Hepatic stellate cell (primary cell): ENCODE measurements at places on chromosomes 7 and 10.

DNA sequence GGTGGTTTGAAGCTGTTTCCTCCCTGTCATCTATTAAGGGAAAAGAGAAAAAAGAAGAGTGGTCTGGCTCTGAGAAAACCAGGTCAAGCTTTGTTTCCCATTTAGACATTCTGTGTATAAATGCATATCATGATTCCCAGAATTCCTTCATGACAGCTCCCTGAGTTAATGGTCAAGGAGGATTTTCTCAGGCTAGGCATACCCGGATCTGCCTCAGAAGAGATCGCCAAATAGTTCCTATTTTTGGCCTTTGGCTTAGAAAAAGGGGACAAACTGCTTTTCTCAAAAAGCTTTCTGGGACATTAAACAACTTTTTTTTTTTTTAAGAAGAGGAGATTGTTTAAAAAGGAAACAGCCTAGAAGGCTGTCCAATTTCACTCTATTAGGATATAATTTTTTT lies 53.5 kb upstream of the PIP4K2A start:
- DNase-seq: no peak

DNA sequence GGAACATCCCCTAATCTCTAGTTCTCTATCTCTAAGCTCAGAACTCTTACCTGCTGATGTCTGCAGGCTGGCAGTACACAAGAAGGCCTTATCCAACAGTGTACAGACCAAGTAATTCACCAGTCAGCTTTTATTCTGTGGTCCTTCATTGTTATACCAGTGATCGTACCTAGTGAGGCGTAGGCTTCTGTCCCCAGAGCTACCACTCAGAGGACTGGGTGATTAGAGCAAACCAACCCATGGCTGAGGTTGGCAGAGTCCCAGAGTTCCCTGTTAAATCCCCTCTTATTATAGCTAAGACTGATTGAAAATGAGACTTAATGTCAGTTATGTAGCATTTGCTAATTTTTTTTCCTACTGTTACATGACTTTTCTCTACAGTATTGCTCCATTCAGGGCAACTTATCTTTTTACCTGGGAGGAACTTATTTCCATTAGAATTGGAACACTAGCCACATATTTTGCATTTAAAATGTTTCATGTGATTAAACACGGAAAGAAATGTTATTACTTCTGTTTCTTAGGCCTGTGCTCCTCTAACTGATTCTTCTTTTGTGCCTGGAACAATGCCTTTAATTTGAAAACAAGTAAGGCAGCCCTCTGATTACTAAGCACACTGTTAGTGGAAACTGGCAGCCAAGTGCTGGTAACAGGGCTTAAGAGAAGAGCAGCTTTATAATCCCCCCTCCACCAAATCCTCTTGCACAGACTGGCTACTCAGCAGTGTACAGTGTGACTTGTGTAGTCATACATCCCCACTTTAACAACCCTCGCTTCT lies 127.2 kb downstream of the LRRC4 start:
- no peak for DNase-seq

DNA sequence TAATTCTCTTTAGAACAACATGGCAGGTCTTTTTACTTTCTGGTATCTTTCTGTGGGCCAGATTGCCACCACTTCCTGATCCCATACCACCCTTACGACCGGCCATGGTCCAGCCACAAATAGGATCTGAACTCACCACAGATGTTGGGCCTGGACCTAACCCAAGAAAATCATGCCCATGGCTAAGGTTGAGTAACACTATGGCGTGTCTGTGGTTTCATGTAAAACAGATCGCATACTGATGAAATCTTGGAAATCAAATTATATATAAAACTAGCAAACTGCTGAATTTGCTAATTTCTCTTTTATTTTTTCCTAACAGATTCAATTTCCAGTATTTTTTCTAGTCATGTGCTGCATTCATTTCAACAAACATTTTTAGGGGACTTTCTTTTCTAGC lies 77.2 kb downstream of the CH25H start:
- no peak for DNase-seq

- no peak for DNase-seq
Observed at GRCh38 chr10:115029452-115030375, 63.5 kb upstream of the ATRNL1 start.

- DNase-seq: no peak
Observed at GRCh38 chr10:21196822-21197395, 299.8 kb upstream of the NEBL start.

DNA sequence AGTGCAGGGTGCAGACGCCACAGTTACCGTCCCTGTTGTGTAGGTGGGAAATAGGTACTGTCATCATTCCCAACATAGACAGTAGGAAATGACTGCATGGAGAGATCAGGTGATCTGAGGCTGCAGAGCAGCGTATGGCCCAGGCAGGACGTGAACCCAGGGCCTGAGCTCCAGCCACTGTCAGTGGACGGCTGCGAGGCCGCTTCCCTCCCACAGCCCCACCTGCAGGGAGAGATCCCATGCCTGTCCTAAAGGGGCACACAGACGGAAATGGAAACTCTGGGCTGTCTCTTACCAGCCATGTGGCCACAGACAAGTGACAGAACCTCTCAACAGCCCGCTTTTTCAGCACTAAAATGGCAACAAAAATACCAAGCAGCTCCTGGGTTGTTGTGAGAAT lies 44.5 kb upstream of the MNX1 start:
- no peak for DNase-seq

DNA sequence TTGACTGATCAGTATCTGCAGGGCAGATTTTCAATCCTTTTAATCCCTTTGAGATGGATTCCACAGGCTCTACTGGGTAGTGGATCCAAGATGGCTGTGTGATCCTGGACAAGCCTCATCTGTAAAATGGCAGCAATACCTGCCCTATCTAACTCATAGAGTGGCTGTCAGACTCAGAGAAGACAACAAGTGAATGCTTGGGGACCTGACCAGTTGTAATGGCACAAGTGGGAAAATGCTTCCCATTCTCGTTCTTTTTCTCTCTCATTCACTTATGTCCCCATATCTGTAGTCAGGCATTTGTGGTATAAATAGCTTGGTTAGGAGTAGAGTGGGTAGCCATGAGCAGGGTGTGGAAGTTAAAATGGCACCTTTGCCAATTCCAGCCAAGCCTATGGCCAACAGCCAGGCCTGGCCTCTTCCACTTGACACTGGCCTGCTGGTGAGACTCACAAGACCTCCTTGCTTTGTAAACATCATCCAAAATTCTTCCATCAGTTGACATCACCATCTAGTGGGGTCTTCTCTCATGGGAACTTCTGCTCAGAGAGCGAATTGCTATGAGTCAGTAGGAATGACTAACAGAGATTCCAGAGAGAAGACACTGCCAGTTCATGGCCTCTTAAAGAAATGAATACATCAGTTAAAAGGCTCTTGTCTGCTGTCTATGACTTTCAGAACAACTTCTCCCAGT lies 150.1 kb downstream of the PLPP4 start:
- DNase-seq: peak; percentile 59

GRCh38 chr10:130557181-130557845 lies 421.1 kb downstream of the GLRX3 start:
- no peak for DNase-seq

GRCh38 chr10:44769450-44769849 lies 141.7 kb upstream of the TMEM72 start:
- DNase-seq: no peak

DNA sequence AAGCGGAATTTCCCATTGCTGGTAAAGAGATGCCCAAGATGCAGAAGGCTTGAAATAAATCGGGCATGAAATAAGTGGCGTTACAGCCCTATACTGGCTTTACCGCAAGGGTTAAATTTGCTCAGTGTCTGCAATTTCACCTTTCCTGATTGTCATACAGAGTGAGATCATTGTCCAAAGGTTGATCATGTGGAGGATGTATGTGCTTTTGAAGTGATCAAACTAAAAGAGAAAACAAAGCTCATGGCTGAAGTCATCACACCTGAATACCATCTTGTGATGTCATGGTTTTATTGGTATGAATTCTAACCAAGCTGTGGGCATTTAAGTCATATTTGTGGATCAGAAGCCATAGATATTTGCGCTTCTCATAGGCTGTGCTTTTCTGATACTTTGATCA lies 635.5 kb downstream of the AUTS2 start:
- DNase-seq: no peak

GRCh38 chr7:152158801-152159587 lies 133.5 kb downstream of the GALNT11 start:
- no peak for DNase-seq

DNA sequence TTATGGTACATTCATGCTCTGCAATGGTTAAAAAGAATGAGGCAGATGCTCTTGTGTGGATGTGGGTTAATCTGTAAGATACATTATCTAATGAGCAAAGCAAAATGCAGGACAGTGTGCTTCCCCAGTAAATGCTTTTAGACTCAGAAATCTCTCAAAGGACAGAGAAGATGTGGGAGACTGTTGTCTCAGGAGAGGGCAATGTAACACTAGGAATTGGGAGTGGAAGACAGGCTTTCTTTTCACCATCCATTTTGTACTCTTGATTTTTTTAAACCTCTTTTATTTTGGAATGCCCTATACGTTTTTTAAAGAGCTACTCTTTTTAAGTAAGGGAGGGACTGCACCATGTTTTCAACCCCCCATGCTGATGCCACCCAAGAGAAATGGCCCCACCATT lies 77.5 kb upstream of the ADAM12 start:
- DNase-seq: no peak

DNA sequence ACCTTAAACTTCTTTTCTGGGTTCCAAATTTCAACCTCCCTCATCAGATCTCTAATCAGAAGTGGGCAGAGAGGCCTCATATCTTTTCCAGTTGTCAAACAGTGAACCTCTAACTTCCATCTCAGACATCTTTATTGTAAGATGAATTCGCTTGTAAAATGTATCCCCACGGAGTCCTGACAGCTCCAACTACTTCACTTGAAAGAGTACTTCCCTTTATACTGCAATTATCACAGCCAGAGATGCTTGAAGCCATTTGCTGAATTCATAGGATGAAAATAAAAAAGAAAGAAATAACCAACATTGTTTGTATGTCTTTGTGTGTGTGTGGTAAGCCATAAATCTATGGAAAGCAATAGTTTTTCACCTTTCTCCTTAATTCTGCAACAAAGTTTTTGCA lies 175.2 kb downstream of the GRM3 start:
- no peak for DNase-seq

- no peak for DNase-seq
Observed at GRCh38 chr10:101721806-101722205, 26.8 kb upstream of the FBXW4 start.

- DNase-seq: no peak
Observed at GRCh38 chr7:777728-778078, 50.6 kb upstream of the PRKAR1B start.

DNA sequence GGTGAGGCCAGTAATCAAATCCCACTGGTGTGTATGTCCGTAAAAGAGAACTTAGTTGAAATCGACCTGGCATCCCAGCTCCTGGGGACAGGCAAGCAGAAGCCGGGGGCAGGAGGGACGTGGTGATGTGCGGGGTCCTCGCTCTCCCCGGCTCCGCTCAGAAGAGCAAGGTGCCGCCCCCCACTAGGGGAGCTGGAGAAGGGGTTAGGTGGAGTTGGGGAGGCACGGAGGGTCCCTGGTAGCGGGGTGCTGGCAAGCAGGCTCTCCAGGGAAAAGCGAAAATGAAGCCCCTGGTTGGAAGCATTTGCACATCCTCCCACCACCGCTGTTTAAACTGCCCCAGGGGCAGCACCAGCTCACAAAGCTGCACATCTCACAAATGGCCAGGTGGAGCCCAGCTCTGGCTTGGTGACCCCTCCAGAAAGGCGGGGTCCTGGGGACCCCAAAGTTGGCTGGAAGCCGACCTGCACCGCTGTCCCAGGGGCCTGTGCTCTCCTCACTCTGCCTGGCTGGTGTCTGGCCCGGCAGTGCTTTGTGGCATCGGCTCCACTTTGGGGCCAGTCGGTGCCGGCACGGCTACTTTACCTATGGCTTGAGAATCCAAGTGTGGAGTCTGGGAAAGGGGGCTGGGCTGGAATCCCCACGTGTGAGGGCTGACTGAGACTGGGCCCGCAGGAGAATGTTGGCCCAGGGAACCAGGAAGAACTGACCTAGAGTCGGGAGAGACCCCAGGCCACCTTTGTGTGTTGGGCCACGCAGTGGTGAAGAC lies 2.9 kb upstream of the CFAP46 start:
- no peak for DNase-seq

- no peak for DNase-seq
Observed at GRCh38 chr10:6721480-6721879, 141.4 kb upstream of the PRKCQ start.

DNA sequence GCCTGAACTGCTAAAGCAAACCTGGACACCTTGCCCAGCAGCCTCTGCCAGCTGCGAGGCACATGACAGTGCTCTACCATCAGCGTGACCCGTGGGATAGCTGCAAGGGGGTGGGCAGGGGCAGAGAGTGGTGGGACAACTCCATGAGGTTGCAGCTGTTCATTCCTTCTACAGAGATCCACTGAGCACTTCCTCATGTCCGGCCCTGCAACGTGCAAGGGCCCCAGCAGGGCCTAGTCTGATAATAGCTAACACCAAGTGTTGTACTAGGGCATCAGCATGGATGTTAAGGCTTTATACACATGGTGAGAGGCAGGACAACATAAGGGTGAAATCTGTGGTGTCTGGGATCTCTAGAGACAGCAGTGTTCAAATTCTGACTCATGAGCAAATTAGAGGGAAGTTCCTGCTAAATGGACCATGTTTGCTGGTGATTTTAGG lies 14.3 kb downstream of the NOD1 start:
- no peak for DNase-seq
